DND-41 (cell line): ENCODE measurements at places on chromosomes 2 and 18.

- no peak for DNase-seq
Observed at GRCh38 chr2:215912299-215912842, 101.0 kb downstream of the MREG start.

GRCh38 chr2:240596080-240596460 lies 9.5 kb downstream of the CAPN10 start:
- DNase-seq = no peak

DNA sequence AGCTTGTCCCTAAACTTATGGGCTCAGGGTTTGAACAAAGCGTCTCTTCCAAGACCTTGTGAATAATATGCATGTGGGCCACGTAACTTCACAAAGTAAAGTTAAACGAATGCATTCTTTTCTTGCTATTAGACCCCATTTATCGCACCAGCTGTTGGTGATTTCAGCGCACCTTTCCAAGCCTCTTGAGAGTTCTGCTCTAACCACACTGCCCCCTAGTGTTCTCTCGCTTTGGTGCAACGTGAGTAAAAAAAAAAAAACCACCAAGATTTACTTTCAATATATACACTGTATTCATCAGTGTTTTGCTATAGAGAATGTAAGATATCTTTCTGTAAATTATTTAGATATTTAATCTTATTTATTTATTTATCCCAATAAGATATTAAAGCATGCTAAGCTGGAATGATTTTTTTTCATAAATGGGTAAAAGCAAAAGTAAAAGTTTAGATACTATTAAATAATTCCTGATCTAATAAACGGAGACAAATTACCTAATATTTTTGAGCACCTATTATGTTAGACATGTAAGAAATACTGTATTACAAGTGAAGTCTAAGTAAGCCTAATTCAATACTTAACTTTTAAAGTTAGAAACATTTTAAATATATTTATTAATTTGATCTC lies 459.5 kb downstream of the DLGAP1 start:
- DNase-seq = peak; percentile 65

DNA sequence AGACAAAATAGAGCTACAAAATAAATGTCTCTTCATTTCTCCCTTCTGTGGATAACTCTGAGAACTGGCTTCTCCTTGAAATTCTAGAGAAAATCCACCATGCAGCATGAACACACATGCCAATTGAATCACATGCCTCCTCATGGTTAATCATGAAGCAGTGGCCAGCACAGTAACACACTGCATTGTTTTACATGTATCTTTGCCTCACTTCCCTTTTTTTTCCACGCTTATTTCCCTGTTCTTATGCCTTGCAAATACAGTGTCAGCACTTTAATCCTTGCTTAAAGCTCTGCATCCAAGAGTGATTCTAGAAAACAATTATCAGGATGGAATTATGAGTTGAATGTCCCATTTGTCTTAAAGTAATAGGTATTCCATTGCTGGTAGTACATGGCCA lies 50.3 kb upstream of the ZBTB7C start:
- DNase-seq = no peak

- DNase-seq = no peak
Observed at GRCh38 chr2:85988914-85989270, 100.1 kb upstream of the ST3GAL5 start.

- DNase-seq = no peak
Observed at GRCh38 chr2:19138264-19138825, 220.1 kb downstream of the OSR1 start.

GRCh38 chr2:209579230-209579749 lies 155.4 kb downstream of the MAP2 start:
- DNase-seq = no peak

- DNase-seq = no peak
Observed at GRCh38 chr2:36146765-36147164, 208.8 kb upstream of the CRIM1 start.

GRCh38 chr18:79572848-79573451 lies 106.7 kb upstream of the CTDP1 start:
- no peak for DNase-seq

GRCh38 chr18:62683935-62684334 lies 31.4 kb upstream of the PHLPP1 start:
- DNase-seq = no peak

- DNase-seq = no peak
Observed at GRCh38 chr18:29034113-29034856, 857.4 kb upstream of the CDH2 start.

DNA sequence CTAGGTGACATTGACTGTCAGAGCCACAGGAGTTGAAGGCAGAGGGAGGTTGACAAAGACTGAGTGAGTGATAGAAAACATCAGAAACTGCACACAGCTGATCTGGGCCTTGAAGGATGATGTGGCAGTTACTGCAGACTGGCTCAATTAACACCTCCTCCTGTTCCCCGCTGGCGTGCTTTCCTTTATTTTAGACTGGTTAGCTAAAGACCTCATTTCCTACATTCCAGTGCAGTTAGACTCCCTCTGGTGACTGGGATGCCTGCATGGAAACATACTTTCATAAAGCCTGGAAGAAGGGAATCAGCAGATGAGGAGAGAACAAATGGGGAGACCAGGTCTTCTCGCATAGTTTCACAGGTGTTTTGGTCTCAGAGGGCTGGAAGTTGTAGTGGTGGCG lies 7.1 kb downstream of the TPGS2 start:
- DNase-seq = no peak

GRCh38 chr2:169803480-169803879 lies 4.8 kb downstream of the SSB start:
- DNase-seq = no peak

GRCh38 chr2:5706717-5707455 lies 14.7 kb downstream of the SOX11 start:
- DNase-seq = no peak

- no peak for DNase-seq
Observed at GRCh38 chr2:190318514-190318913, 1.1 kb downstream of the HIBCH start.

- DNase-seq = no peak
Observed at GRCh38 chr2:162661618-162662017, 176.9 kb downstream of the KCNH7 start.

DNA sequence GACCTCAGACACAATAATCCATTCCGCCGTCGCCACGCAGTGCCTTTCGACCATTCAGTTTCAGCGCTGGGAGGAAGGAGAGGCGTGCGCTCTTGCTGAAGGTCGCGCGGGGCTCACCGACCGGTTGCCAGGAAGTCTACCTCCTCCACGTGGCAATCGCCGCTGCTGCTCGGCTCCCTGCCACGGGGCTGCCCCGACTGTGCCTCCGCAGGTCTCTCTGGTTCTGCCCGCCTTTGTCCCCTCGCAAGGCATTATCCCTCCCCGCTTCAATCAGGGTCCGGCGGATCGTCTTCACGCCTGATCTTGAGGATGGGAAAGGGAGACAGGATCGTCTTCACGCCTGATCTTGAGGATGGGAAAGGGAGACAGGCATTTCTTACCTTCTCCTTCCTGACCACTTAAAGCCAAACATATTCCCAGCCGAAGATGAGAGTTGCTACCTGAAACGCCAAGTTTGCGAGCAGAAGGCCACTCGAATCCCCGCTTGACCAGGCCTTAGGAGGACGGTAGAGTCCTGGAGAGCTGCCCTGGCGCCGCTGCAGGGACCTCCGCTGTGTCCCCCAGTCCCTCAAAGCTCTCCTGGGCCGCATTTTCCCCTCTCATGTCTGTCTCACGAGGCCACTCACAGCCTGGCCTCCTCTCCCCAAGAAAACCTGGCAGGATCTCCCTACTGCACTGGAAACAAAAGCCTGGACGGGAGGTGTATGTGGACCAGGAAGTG lies 4.3 kb upstream of the GPR45 start:
- DNase-seq = no peak

DNA sequence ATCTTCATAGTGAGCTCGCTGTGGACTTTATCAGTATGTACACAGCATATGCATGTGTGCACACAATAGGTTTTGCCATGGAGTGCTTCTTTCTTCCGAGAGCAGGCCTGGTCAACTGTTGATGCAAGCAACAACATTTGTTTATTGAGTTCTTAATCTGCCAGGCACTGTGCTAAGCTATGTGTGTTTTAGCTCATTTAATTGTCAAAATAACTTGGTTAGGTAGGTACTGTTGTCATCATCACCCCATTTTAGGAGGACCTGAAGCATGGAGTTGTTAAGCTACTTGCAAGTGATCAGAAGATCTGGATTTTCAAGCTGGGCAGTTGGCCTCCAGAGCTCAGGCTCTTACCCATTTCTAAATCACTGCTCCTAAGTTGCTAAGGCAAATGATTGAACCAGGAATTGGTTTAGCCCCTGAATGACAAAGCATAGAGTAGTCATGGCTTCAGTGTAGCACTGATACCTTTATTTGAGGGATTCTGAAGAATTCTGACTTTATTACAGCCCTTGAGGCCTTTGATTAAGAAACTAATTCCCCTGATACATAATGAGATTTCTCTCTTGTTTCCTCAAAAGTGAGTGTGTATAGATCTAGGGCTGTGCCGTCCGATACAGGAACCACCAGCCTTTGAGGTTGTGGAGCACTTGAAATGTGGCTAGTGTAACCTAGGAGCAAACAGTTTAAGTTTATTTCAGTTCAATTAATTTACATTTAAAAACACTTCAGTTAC lies 132.9 kb downstream of the FMNL2 start:
- DNase-seq = no peak

- no peak for DNase-seq
Observed at GRCh38 chr2:46858702-46859090, 56.9 kb downstream of the MCFD2 start.

GRCh38 chr2:38620282-38620977 lies 17.7 kb upstream of the HNRNPLL start:
- no peak for DNase-seq

- DNase-seq = no peak
Observed at GRCh38 chr2:219369447-219369861, 18.3 kb downstream of the DNPEP start.

DNA sequence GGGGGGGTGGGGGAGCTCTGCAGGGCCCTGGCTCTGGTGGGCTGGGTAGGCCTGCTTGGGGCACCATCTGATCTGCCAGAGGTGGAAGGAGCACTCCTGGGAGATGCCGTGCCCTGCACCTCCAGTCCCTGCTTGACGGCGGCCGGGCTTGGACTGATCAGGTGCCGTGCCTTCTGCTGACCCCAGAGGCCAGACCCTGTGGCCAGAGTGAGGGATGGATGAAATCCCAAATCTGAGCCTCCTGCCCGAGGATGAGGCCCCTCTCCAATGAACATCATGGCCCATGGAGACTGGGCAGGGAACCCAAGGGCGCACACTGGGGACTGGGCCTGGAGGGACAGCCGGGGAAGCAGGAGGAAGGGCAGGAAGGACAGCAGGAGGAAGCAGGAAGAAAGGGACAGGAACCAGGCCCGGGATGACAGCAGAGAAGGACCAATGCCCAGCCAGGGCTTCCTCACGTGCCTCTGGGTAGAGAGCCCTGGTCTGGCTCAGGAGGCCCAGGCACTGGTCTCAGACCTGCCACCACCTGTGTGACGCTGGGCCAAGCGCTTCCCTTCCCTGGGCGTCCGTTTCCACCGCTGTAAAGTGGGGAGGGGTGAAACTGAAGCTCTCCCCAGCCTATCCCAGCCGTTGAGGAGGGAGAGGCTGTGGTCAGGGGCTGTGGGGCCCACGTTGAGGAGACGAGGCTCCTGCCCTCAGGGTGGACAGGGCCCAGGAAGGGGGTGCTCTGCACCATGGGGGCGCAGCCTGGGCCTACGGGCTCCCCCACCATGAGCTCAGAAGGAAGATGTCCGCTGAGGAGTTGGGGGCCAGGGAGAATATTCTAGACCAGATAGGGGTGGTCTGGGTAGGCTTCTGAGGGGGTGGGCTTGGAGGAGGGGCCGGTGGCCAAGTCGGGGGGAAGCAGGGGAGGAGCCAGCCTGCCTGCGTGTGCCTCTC lies 1.0 kb upstream of the GPR35 start:
- DNase-seq = no peak

GRCh38 chr2:86482034-86482433 lies 40.9 kb downstream of the KDM3A start:
- no peak for DNase-seq

- DNase-seq = no peak
Observed at GRCh38 chr2:237696461-237696860, 69.1 kb downstream of the LRRFIP1 start.

DNA sequence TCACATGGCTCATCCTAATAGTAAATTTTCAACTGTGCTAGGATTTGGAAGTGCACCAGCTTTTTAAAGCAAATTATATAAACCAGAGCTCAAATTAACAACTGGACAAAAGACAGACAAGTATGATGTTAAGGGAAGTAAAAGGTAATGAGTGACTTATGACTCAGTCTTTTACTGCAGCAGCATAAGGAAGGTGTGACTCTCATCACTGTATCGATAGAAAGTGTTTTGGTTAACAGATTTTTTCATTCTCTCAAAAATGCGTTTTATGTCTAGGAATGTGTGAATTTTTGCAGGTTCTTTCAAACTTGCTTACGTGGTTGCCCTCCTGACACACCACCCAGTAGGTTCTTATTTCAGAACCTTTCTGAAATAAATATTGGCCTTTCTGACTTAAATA lies 244.2 kb upstream of the BOD1L2 start:
- DNase-seq = no peak

- DNase-seq = no peak
Observed at GRCh38 chr2:123840016-123840415, 185.1 kb upstream of the CNTNAP5 start.

DNA sequence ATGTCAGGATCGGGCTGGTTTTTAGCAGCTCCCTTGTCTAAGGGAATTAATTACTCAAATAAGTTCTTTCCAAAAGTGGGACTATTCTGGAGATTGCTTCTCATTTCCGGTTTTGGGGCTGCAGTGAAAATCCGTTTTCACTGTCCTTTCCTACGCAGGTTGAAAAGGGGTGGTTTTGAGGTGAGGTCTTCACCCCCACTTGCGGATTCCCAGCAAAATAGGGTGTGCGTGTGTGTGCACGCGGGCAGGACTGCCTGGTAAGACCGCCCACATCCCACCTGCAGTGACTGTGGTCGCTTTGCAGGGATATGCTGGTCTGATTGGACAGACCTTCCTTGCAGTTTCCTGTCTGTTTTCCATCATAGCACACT lies 472 bp upstream of the PLEKHM3 start:
- peak; percentile 70 for DNase-seq

DNA sequence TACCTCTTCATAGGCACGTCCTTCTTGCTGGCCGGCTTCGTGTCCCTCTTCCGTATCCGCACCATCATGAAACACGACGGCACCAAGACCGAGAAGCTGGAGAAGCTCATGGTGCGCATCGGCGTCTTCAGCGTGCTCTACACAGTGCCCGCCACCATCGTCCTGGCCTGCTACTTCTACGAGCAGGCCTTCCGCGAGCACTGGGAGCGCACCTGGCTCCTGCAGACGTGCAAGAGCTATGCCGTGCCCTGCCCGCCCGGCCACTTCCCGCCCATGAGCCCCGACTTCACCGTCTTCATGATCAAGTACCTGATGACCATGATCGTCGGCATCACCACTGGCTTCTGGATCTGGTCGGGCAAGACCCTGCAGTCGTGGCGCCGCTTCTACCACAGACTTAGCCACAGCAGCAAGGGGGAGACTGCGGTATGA lies 2.3 kb downstream of the FZD7 start:
- no peak for DNase-seq

GRCh38 chr2:19963386-19963785 lies 26.5 kb downstream of the WDR35 start:
- DNase-seq = no peak
